ENCODE measurements at places on chromosomes 16 and 17.

- no peak overlapping the region for H3K27ac ChIP-seq
- DNase-seq: no peak
Measured at GRCh38 chr16:27085182-27085581, 18.5 kb downstream of the C16orf82 start.

DNA sequence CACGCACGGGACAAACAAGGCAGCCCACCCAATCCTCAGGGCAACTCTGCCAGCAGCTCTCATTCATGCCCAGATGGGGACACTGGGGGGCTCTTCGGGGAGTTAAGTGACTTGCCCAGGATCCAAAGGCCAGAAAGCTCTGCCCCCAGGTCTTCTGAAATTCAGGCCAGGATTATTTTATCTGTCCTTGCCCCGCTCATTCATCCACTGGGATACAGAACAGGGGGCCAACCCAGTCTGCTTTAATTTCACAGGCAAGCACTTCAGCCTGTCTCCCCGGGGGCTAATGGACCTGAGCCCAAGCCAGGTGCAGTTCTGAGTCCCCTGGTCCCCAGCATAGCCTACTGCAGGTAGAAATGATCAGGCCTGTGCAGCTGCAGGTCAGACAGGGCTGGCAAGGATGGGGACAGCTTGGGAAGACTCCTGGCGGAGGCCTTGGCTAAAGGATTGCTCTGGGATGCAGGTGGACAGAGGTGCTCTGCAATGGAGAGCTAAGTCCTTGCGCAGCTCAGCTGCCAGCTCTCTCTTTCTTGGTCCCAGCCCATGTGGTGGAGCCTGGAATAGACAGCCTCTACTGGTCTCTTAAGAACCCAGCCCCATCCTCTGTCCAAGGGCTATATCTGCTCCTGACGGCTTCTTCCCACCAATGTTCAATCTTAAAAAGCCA lies 766 bp upstream of the B3GNT9 start:
- H3K4me3 ChIP-seq: peak overlapping the region; percentile 60
- DNase-seq: no peak
- H3K4me1 ChIP-seq: peaks cover 29% of the 10 kb centered on the region
- H3K27ac ChIP-seq: peak overlapping the region; percentile 85
- H3K36me3 ChIP-seq: peaks cover 22% of the 10 kb centered on the region

GRCh38 chr17:27849474-27850185 lies 43.5 kb downstream of the LYRM9 start:
- H3K27me3 ChIP-seq: no peaks in the 10 kb centered on the region
- no peak overlapping the region for H3K27ac ChIP-seq
- no peaks in the 10 kb centered on the region for H3K4me1 ChIP-seq
- DNase-seq: no peak

GRCh38 chr17:57727630-57728175 lies 17.4 kb downstream of the CCDC182 start:
- H3K27ac ChIP-seq: no peak overlapping the region
- no peaks in the 10 kb centered on the region for H3K27me3 ChIP-seq
- H3K4me3 ChIP-seq: no peak overlapping the region
- no peaks in the 10 kb centered on the region for H3K36me3 ChIP-seq

GRCh38 chr16:30358990-30359870 lies 4.1 kb upstream of the CD2BP2 start:
- no peak overlapping the region for H3K27ac ChIP-seq
- no peak overlapping the region for H3K4me3 ChIP-seq
- H3K4me1 ChIP-seq: peaks cover 22% of the 10 kb centered on the region
- no peaks in the 10 kb centered on the region for H3K27me3 ChIP-seq
- H3K36me3 ChIP-seq: peaks cover 25% of the 10 kb centered on the region

GRCh38 chr17:79621151-79621943 lies 10.5 kb upstream of the RBFOX3 start:
- no peaks in the 10 kb centered on the region for H3K4me1 ChIP-seq
- no peaks in the 10 kb centered on the region for H3K36me3 ChIP-seq
- H3K27me3 ChIP-seq: no peaks in the 10 kb centered on the region
- H3K27ac ChIP-seq: no peak overlapping the region

GRCh38 chr16:23840310-23840709 lies 4.5 kb downstream of the PRKCB start:
- H3K4me1 ChIP-seq: peaks cover 15% of the 10 kb centered on the region
- H3K36me3 ChIP-seq: no peaks in the 10 kb centered on the region
- H3K27ac ChIP-seq: no peak overlapping the region
- no peaks in the 10 kb centered on the region for H3K27me3 ChIP-seq
- no peak overlapping the region for H3K4me3 ChIP-seq

DNA sequence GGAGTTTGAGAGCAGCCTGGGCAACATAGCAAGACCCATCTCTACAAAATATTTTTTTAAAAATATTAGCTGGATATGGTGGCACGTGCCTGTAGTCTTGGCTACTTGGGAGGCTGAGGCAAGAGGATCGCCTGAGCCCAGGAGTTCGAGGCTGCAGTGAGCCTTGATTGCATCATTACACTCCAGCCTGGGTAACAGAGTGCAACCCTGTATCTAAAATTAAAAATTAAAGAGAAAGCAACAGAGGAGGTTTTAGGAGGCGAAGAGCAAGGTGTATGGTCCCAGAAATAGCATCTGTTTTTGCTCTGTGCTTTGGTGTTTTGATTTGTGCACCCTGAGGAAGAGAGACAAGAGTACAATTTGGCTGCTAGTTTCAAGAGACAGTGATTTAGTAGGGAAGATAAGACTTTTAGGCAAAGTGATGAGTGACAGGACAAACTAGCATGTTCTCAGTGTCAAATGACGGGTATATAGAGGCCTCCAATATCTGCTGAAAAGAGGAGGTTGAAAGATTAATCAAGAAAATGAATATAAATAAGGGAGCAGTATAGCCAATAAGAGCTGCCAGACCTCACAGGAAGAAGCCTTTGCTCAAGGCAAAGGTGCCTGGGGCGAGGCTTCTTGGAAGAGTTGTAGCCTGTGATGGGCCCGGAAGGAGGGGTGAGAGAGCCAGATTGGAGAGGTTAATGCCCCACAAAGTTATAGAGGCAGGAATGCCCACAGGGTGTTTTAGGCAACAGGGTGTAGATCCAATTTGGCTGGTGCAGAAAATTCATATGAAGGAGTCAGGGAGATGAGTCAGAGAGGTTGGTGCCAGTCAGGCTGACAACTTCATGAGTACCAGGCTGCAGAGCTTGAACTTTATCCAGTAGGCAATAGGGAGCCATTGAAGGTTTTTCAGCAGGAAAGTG lies 11.4 kb downstream of the HLF start:
- H3K27ac ChIP-seq: peak overlapping the region; percentile 3
- no peak overlapping the region for H3K4me3 ChIP-seq
- H3K4me1 ChIP-seq: peaks cover 56% of the 10 kb centered on the region

- H3K27me3 ChIP-seq: no peaks in the 10 kb centered on the region
- H3K4me3 ChIP-seq: no peak overlapping the region
- no peak for DNase-seq
- peaks cover 11% of the 10 kb centered on the region for H3K4me1 ChIP-seq
- H3K27ac ChIP-seq: no peak overlapping the region
- H3K36me3 ChIP-seq: no peaks in the 10 kb centered on the region
Measured at GRCh38 chr16:24858219-24859041, 12.7 kb downstream of the SLC5A11 start.

DNA sequence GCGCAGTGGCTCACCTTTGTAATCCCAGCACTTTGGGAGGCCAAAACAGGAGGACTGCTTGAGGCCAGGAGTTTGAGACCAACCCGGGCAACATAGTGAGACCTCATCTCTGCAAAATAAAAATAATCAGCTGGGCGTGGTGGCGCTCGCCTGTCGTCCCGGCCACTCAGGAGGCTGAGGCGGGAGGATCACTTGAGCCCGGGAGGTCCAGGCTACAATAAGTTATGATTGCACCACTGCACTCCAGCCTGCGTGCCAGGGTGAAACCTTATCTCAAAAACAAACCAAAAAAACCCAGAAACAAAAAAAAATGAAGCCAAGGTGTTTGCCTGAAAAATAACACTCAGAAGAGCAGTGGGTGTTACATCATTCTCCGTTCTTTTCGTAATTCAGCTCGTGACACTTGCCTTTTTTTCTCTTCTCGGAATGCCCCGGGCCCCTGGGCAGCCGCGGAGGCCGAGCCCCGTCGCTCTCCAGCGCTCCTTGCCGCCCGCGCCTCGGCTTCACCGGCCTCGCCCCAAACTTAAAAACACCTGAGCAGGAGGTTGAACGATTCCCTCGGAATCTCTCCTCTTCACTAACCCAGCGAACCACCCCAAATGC lies 17.0 kb downstream of the PRCD start:
- H3K36me3 ChIP-seq: no peaks in the 10 kb centered on the region
- peaks cover 51% of the 10 kb centered on the region for H3K4me1 ChIP-seq
- DNase-seq: no peak
- no peaks in the 10 kb centered on the region for H3K27me3 ChIP-seq

DNA sequence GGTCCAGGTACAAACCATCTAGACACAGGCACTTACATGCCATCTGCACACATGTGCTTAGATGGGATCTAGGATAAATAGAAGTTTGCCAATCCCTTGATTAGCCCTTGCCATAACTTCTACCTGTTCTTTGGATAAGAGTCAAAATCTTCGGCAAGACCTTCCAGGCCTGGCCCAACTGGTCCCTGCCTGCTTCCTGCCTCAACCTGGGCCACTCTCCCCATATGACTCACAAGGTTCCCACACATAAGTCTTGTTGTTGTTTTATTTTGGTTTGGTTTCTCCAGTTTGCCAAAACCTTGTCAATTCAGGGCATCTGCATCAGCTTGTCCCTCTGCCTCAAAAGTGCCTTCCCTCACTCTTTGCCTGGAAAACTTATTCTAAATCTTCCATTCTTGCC lies 95.3 kb upstream of the XYLT1 start:
- no peaks in the 10 kb centered on the region for H3K36me3 ChIP-seq
- H3K4me3 ChIP-seq: no peak overlapping the region
- H3K27me3 ChIP-seq: no peaks in the 10 kb centered on the region
- H3K4me1 ChIP-seq: no peaks in the 10 kb centered on the region

DNA sequence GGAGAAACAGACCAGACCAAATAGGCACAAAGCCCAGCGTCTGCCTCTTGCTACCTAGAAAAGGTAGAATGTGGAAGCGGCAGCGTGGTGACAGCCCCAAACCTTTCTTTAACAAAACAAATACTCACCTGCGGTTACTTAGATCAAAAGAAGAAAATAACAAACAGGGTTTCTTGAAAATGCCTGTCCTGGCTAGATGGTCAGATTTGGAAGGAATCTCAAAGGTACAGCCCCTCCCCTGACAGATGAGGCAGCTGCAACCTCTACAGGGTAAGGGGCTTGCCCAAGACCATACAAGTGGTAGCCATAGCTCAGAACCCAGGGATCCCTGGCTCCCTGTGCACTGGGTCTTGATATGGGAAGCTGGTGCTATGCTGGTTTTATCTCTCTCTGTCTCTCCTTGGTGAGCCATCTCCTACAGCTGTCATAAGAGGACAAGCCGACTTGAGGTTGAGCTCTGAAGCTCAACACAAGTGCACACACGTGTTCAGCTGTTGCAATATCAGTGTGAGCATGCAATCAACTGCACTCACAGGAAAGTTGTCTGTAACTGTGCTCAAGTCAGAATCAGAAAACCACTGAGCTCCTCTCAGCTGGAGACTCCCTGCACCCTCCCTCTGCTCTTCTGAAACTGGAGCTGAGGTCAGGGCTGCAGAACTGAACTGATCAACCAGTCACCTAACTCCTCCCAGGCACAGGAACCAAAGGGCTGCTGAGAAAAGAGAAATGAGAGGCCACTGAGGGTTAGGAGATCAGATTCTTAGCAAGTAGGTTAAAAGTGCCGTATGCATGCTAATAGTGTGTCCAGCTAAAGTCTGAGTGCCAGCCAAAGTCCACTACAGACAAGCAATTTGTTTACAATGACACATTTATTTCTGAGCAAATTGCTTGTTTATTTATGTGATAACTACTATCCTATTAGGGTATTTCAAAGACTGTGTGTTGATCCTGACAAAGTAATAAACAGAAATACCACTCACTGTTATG lies 6.1 kb upstream of the RNF157 start:
- H3K4me3 ChIP-seq: no peak overlapping the region
- H3K27ac ChIP-seq: no peak overlapping the region
- DNase-seq: no peak
- H3K36me3 ChIP-seq: no peaks in the 10 kb centered on the region
- H3K4me1 ChIP-seq: peaks cover under 1% of the 10 kb centered on the region

DNA sequence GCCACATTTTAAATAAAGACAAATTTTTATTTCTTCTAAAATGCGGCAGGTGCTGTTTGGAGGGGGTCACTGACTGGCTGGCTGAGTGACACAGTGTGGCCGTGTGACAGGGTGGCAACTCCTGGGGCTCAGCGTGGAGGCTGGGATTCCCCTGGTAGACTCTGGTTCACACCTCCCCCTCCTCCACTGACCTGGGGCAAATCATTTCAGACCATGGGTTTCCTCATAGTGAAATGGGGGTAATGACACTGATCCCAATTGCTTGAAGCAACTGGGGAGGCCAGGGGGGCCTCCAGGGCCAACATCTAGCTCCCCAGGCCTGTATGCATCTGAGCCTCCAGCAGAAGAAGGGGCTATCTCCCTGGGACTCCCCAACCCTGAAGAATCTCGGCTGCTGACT lies 6.6 kb downstream of the HSD11B2 start:
- no peak for DNase-seq
- no peak overlapping the region for H3K4me3 ChIP-seq
- peaks cover 48% of the 10 kb centered on the region for H3K4me1 ChIP-seq
- no peak overlapping the region for H3K27ac ChIP-seq

- H3K27ac ChIP-seq: no peak overlapping the region
- no peak for DNase-seq
- no peaks in the 10 kb centered on the region for H3K27me3 ChIP-seq
- H3K4me1 ChIP-seq: no peaks in the 10 kb centered on the region
- no peak overlapping the region for H3K4me3 ChIP-seq
Measured at GRCh38 chr16:84461413-84462295, 42.8 kb downstream of the MEAK7 start.

- H3K36me3 ChIP-seq: no peaks in the 10 kb centered on the region
- no peak for DNase-seq
- H3K4me1 ChIP-seq: peaks cover 44% of the 10 kb centered on the region
- H3K27me3 ChIP-seq: no peaks in the 10 kb centered on the region
- peak overlapping the region; percentile 16 for H3K4me3 ChIP-seq
Measured at GRCh38 chr17:330993-331701, 21.5 kb downstream of the RPH3AL start.

DNA sequence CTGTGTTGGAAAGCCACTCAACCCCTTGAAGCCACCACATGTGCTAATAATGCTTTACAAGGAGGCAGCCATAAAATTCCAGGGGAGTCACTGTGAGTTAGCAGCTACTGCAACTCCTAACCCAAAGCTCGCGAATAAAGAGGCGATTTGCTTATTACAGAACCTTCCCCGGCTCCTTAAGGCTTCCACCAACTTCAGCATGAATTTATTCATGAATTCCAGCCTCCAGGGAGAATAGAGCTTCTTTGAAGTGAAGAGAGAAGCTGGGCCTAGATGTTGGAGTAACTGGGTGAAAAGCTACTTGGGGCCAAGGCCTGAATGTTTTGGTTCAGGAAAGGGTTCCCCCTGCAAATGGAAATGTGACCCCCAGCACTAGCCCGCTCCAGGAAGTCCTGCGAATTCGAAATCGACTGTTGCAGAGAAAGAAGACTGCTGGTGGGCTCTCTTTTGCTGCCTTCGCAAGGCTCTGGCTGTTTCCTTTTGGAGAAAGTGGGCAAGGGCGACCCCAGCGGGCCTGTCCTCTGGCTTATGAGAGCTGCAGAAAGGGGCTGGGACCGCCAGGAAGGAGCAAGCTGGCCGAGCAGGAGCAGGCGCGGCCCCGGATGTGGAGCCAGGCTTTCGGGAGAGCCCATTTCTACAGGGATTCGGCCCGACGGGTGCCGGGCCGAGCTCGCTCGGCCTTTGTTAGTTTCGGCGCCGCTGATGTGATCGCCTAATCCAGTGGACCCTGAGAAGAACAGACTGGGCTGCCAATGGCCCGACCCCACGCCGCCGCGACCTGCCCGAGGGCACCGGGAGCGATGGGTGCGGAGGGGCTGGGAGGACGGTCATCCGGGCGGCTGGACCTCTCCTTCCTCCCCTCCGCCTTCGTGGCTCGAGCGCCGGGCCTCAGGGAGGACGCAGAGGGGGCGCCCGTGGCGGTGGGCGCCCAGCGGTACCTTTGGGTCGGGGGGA lies 7.6 kb downstream of the CBX8 start:
- H3K27me3 ChIP-seq: peaks cover 28% of the 10 kb centered on the region
- H3K4me1 ChIP-seq: peaks cover 41% of the 10 kb centered on the region
- H3K4me3 ChIP-seq: no peak overlapping the region
- DNase-seq: no peak
- H3K27ac ChIP-seq: no peak overlapping the region

Data from vagina (tissue), 2 donors.